Stomach (tissue), 19 donors: ENCODE measurements at places on chromosomes 2 and 18. TPM values are rescaled to one million over a fixed set of nuclear protein-coding genes. Genes with fewer than 3 reads are reported as not detected.

Gene CCDC85A
- 3.7 TPM for total RNA-seq

DNA sequence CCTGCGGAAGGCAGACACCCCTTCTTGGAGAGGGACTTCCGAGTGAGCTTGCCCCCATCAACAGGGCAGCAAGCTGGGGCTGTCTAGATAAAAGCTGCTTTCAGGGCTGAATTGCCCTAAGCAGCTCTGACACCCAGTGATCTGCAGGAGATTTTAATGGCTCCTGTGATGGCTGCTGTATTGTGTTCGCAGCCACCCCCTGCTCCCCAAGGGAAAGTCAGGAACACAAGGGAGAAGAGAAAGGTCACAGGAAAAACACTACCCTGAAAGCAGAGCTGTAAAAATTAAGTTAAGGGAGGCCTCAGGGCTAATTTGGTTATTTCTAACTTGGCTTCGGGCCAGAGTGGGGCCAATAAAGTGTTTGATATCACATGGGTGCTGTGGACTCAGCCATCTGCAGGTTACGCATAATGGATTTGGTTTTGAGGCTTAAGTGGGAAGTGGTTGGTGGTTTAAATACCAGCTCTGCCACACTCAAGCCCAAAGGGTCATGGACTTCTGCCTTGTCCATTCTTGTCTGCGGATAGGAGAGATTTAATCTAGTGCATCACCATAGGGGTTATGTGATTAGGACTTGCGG is 147.6 kb downstream of the CLIP4 start:
- H3K27me3 ChIP-seq: no peaks in the 10 kb centered on the region
- H3K36me3 ChIP-seq: no peaks in the 10 kb centered on the region
- peak; percentile 38 for DNase-seq
- no peak overlapping the region for H3K27ac ChIP-seq
- H3K4me1 ChIP-seq: no peaks in the 10 kb centered on the region

DNA sequence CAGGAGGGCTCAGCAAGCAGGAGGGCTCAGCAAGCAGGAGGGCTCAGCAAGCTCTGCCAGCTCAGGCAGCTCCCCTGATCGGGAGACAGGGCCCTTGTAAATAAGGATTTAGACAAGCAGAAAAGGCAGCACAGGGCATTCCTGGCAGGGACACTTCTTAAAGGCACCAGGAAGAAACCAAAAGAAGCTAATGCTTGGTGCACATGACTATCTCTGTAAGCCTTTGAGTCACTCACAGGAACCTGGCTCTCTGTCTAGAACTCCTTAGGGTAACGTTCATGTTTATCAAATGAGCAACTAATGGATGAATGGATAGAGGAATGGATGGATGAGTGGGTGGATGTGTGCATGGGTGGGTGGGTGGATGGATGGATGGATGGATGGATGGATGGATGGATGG is 28.4 kb downstream of the TMEM37 start:
- H3K27ac ChIP-seq: no peak overlapping the region
- H3K36me3 ChIP-seq: no peaks in the 10 kb centered on the region
- H3K4me3 ChIP-seq: no peak overlapping the region
- no peaks in the 10 kb centered on the region for H3K4me1 ChIP-seq
- no peak for DNase-seq

DNA sequence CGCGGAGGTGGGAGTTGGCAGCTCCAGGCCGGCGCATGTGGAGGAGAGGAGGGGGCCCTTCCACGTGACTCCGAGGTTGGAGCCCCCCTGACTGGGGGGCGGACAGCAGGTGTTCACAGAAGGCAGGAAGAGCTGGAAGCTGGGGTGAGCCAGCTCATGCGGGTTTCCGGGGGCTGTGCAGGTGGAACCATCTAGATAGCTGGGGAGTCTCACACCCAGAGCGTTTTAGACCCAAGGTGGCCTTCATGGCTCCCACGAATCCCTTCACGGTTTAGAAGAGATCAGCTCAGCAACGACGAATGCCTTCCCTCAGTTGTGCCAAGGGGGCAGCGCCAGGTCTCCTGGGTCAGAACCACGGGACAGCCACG is 740.5 kb upstream of the SALL3 start:
- DNase-seq: no peak
- no peak overlapping the region for H3K4me3 ChIP-seq
- no peaks in the 10 kb centered on the region for H3K27me3 ChIP-seq

DNA sequence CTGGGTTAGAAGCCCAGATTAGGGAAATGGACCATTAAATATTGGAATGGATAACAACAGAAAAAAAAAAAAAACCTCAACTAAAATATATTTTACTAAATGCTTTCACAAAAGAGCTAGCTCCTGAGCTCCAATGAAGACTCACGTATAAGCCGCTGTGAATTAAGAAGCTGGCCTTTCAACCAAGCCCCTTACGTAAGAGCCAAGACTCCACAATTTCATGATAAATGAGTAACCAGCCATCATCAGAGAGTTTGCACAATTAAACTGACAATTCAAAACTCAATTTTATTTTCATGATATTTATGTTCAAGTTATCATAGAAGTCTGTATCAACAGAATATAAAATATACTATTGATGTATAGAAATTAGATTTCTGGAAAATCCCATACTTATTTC is 70.7 kb upstream of the HNRNPA3 start:
- no peaks in the 10 kb centered on the region for H3K36me3 ChIP-seq
- peaks cover 3% of the 10 kb centered on the region for H3K4me1 ChIP-seq
- H3K27me3 ChIP-seq: no peaks in the 10 kb centered on the region
- no peak overlapping the region for H3K4me3 ChIP-seq
- no peak overlapping the region for H3K27ac ChIP-seq
